Peyer's patch (tissue), 4 donors: ENCODE measurements at places on chromosomes 6 and 20. TPM values are rescaled to one million over a fixed set of nuclear protein-coding genes. Genes with fewer than 3 reads are reported as not detected.

MAP7 gene
- total RNA-seq, result 41.8 TPM

WASF1 gene
- 1.8 TPM for total RNA-seq

MMP24 gene
- total RNA-seq, result 0.70 TPM

DPM1 gene
- total RNA-seq, result 21.2 TPM

HLA-DRA gene
- total RNA-seq, result 371 TPM

DAAM2 gene
- 178 TPM for total RNA-seq

GPR63 gene
- 4.1 TPM for total RNA-seq

C20orf144 gene
- total RNA-seq, result not detected

KIAA1755 gene
- 0.80 TPM for total RNA-seq

FNDC11 gene
- total RNA-seq, result not detected

MEI4 gene
- not detected for total RNA-seq

DNA sequence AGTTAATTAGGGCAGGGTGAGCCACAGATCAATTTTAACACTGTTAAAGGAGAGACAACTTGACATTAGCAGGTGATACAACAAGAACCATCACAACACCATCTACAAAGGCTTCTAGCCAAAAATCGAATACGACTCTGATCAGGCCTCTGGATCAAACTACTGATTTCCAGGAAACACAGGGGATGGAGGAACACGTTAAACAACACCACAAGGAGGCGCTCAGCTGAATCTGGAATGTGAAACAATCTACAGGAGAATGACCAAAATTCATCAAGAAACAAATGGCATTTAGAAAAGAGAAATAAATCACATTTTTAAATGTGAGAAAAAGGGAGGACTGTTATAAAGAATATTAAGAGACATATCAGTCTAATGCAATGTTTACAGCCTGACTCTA is 13.5 kb upstream of the MAFB start:
- no peak for DNase-seq

DNA sequence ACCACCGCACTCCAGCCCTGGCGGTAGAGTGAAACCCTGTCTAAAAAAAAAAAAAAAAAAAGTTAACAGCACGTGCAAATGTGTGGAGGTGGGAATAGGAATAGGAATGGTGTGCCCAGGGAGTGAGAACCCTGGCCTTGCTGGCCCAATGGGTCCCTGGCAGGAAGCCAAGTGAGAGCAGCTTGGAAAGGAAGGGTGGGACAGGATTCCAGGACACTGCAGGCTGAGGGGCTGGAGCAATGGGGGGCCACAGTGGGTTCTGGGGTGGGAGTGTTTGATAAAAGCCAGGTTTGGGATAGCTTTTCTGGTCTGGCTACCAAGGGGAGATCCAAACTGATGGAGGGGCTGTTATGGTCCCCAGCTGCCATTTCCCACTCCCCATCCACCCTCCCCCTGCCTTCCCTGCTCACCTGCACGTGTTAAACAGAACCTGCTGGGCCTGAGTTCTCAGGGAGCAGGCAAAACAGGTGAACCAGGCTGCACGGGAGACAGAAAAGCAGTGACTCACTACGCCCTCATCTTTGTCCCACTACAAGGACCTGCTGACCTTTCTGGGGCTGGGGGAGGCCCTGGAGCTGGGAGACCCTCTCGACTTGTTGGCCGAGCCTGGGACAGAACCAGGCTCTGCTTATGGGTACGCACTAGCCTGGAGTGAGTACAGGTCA is 3.3 kb downstream of the SUN5 start:
- DNase-seq, result peak; percentile 25

GRCh38 chr6:119348096-119348747 is 1.3 kb downstream of the MAN1A1 start:
- DNase-seq, result peak; percentile 77

DNA sequence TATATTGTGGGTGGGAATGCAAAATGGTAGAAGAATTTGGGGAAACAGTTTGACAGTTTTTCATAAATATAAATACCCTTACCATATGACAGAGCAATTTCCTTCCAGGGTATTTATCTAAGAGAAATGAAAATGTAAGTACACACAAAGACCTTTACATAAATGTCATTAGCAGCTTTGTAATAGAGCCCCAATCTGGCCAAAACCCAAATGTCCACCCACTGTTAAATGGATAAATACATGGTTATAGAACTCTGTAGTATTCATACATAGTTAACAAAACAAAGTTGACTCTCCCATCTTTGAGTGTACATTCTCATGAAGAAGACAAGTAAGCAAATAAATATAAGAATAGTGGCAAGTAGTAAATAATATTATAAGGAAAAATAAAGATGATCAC is 514.8 kb upstream of the NOX3 start:
- no peak for DNase-seq

DNA sequence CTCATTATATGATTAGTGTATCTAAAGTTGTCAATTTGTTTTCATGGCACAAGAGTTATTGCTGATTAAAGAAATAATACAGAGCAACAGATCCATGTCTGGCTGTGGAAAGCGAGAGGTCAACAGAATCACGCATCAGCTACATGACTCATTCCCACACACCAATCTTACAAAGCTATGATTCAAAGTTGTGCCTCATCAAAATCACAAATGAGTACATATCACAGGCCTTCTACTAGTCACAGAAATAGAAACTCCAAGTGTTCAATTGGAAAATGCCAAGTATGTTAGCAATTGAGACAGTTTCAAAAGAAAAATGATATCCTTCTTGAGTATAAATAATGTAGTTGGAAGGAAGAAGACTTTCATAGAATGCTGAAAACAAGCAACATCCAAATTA is 57.8 kb upstream of the NKAIN2 start:
- no peak for DNase-seq

GRCh38 chr6:97865612-97866011 is 582.6 kb upstream of the MMS22L start:
- DNase-seq, result no peak

DNA sequence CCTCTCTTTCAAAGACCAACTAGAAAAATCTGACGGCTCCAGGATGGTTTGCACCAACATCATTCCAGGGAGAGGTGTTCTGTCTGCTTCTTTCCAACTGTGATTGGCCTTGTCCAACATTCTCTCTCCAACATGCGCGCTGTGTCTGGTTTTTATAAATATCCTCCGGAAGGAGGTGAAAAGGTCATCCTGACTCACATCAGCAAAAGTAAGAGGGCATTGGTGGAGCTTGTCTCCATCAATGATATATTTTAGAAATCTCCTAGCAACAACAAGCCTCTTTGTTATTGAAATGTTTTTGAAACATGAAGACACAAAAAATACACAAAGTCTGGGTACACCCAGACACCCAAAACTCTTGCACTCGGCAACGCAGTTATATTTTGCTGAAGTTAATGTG is 475.3 kb upstream of the JARID2 start:
- DNase-seq, result no peak

- no peak for DNase-seq
These were observed 78.6 kb upstream of the SLC22A16 start for GRCh38 chr6:110554966-110555460.

GRCh38 chr6:27897580-27898206 is 14.5 kb downstream of the OR2B2 start:
- no peak for DNase-seq

DNA sequence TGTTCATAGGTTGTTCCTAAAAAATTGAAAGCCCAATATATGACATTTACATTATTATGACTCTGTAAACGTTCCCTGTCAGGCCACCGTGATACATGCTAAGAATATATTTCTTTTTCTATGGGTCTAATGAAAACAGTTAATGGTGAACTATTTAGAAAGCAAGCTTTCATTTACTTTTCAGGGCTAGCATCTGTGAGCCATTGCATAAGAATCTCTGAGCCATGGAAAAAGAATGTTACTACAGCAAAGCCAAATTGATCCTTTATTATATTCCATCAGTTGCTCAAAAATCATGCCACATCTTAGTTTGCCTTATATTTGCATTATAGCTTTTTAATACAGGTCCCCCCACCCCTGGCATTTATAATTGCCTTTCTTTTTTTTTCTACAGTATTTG is 275.5 kb downstream of the ZFAND3 start:
- no peak for DNase-seq

DNA sequence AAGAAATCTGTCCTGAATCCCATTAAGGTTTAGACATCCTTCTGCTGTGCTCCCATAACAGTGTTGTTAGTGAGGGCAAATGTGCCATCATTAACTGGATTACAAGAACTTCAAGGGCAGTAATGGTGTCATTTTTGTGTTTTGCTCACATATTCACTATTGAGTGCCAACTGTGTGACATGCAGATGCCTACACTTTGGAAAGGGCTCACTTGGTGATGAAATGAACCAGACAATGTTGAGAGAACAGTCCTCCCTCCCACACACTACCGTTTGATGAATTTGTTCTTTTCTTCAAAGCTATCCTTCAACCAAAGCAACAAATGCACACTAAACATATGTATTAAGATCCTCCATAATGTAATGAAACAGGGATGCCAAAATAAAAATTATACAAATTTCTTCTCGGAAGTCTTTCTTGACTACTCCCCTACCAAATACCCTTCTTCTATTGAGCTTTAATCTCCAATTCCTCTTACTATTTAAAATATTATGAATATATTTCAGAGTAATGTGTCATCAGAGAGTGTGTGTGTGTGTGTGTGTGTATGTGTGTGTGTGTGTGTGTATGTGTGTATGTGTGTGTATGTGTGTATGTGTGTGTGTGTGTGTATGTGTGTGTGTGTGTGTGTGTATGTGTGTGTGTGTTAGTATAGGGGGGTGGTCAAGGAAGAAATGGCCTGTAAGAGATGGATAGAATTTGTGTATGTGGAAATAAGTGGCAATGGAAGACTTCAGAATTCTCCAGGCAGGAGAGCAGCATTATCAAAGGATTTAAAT is 92.3 kb upstream of the ENPP5 start:
- no peak for DNase-seq

DNA sequence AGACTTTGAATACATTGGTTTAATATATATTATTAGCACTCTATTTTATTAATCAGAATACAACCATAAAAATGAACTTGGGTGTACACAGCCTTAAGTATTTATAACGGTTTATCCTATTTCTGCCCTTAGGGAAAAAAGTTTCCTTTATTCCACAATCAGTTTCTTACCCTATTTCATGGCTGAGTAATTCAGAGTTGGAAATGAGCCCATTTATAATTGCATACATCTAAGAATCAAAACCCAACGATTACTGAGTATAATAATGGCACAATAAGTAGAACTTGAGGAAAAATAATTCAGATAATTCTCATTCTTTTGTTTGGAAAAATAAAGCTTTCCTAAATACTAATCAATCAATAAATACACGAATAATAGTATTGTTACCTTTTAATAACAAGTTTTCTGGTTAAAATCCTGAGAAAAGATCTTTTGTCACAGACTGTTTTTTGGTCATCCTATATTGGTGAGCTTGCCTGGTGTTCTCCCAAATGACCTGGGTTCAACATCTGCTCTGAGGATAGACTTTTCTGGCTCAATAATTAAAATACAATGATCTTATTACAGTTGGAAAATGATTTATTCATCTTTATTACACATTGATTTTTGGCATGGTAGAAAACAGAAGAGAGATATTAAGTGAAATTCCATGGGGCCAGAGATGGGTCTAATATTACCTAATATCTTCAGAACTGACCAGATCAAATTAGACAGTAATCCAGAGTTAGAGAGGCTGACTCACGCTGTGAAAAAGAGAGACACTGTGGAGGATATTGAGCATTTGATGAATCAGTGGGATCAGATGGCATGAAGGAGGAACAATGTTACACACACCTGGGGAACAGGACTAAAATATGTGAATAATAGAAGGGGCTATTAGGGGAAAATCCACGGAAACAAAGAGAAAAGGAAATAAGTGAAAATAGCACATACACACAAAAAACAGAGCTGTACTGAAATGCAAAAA is 162.1 kb upstream of the TBX18 start:
- DNase-seq, result no peak

- DNase-seq, result no peak
These were observed 52.5 kb upstream of the CCN2 start for GRCh38 chr6:132003516-132004178.

DNA sequence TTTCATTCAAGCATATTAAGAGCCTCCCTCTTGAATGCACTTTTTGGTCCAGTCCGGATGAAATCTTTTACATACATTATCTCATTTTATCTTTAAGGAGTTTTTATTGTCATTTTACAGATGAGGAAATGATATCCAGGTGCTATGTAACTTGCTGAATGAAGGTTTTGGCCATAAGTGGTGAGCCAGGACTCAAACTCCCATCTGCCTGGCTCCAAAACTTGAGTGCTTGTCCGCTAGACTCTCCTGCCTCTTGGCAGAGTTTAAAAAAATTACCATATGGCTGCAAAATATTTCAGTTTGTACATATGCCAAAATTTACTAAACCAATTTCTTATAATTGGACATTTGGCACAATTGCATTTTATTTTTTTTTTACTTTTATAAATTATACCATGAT is 12.2 kb downstream of the PDRG1 start:
- no peak for DNase-seq

DNA sequence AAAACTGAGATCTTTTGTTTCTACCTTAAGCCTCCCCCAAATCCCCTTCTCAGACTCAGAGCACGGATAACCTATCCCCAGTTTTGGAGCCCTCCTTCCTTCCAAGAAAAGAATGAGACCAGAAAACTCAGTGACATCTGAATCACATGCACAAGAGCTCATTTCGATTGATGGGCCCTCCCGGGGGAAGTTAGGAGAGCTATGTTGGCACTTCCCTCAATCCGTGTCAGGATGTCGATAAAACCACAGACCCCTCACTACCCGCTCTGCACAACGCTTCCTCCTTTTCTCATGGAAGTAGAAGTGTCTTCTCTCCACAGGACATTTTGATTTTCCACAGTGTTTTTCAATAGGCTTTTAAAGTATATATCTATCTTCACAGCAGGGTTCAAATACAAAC is 332.4 kb downstream of the HACE1 start:
- no peak for DNase-seq

- DNase-seq, result no peak
These were observed 16.6 kb upstream of the FBXO9 start for GRCh38 chr6:53048431-53049195.

- peak; percentile 70 for DNase-seq
These were observed 117.5 kb downstream of the FLRT3 start for GRCh38 chr20:14219801-14220461.

DNA sequence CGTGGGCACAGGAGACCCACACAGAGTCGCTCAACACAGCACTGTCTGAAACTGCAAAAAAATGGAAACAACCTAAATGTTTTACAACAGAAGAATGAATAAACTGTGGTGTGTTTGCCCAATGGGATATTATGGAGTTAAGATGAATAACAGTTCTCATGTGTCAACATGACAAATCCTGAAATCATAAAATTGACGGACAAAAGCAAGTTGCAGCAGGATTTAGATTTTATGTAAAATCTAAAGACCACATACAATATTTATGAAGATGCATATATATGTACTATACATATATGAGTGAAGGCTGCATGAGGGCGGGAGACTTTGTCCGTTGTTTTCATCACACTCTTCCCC is 79.7 kb downstream of the GRM4 start:
- DNase-seq, result no peak

DNA sequence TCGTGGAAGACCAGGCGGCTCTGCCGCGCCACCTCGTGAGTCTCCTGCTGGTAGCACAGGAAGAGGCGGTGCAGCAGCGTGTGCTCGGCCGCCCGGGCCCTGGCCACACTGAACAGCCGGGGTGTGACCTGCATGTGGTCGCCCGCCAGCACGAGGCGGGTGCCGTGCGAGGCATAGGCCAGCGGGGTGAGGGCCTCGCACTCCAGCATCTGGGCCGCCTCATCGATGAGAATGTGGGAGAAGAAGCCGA is 7.0 kb downstream of the HELZ2 start:
- DNase-seq, result no peak

GRCh38 chr6:90105506-90106170 is 191.0 kb downstream of the BACH2 start:
- no peak for DNase-seq
